ENCODE measurements at places on chromosomes 13 and 19.

DNA sequence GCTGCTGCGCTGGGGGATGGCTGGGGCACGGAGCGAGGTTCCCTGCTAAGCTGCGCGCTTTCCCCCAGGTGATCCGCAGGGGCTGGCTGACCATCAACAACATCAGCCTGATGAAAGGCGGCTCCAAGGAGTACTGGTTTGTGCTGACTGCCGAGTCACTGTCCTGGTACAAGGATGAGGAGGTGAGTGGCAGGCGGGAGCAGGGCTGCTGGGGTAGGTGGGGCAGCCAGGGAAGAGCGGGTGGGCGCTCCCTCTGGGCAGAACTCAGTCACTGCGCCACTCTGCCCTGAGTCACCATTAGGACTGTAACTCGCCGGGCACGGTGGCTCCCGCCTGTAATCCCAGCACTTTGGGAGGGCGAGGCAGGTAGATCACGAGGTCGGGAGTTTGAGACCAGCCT, 23.8 kb downstream of the TMED1 start:
- DNase-seq, result no peak

GRCh38 chr13:106568299-106569003, 514 bp upstream of the ARGLU1 start:
- DNase-seq, result no peak

DNA sequence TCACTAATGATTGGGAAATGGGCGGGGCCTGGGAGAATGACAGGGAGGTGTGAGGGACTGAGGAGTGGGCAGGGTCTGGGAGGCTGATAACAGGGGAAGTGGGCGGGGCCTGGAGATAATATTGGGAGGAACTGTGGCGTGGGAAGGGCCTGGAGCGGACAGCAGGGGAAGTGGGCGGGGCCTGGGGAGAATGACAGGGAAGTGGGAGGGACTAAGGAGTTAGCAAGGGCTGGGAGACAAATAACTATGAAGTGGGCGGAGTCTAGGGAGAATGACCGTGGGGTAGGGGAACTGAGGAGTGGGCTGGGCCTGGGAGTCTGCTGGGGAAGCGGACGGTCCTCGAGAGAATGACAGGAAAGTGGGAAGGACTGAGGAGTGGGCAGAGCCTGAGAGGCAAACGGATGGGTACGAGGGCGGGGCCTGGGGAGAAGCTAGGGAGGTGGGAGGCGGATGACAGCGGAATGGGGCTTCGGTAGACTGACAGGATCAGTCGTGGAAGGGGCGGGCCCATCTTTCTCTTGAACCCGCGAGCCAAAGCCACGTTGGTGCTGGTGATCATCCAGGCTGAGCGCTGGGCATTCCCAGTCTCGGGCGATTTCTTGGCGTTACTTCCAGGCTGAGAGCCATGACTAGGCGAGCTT, 14.0 kb upstream of the TUBB4A start:
- peak; percentile 75 for DNase-seq

DNA sequence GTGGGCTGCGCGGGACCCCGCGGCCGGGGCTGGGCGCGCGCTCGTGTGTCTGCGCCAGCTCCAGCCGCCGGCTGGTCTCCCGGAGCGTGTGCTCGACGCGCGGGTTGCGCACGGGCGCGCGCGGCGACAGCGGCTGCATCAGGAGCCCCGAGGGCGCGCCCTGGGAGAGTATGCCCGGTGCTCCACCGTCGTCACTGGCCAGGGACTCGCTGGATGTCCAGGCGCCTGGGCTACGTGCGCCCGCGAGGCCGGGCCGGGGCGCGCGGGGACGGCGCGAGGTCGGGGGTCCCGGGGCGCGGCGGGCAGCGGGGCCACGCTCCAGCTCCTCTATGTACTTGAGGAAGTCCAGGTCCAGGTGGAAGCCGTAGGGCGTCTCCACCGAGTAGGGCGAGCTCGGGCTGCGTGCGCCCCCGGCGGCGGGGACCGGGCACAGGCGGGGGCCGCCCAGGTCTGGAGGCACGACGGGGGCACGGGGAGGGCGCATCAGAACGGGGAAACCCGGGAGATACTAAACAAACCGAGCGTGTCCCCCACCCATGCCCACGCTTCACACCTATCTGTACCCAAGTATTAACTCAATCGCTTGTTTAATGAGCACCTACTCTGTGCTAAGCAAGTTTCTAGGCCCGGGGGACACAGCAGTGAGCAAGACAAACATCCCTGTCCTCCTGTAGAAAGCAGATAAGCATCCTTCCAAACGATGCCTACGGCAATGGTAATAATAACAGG, 7.6 kb downstream of the KANK3 start:
- peak; percentile 60 for DNase-seq
